ENCODE measurements at places on chromosomes 12 and 14. TPM values are rescaled to one million over a fixed set of nuclear protein-coding genes. Genes with fewer than 3 reads are reported as not detected.

GRCh38 chr14:89757313-89757939 lies 197.1 kb downstream of the EFCAB11 start:
- no peak for DNase-seq

DNA sequence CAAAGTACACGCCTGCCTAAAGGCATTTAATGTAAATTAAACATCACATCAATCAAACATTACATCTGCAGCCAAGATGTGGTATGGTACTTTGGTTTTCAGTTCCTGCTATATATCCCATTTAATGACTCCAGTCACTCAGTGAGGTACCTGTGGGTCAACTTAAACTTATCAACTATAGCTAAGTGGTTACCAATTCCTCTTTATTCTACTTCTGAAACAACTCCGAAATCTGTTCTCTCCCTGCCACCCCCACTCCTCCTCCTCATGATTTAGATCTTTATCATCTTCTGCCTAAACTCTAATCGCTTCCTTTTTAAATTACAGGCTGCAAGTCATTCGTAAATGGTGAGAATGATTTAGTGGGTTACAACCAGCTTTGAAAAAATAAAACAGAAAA lies 57.9 kb downstream of the BCL2L14 start:
- DNase-seq, result no peak

The IL23A gene
- total RNA-seq, result not detected

- DNase-seq, result peak; percentile 17
Observed at GRCh38 chr12:54549774-54550451, 512 bp downstream of the PDE1B start.

Data from tongue (tissue), 3 donors.